Activated CD4-positive, alpha-beta T cell treated with anti-CD3 and anti-CD28 coated beads, Interleukin-10, Interleukin-2, amounts not matched to agents 100 ng/mL and 50 ng/mL, durations not matched to agents 16 hours and 8 hours (primary cell): ENCODE measurements at places on chromosomes 12 and 14.

DNA sequence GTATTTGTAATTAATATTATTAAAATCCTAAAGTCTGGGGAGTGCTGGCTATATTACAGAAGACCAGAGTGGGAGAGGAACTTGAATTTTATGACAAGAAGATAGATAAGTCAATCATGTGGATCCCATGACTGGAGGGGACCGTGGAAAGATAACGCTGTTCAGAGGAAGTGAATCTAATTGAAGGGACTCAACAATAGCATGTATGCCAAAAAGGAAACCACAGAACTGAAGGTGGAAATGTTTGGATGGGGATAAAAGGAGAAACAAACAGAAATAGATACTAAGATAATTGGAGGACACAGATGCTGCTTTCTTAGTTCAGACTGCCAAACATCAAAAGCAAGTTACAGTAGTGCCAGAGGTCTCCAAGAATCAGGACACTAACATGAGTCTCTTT lies 21.1 kb downstream of the OR6J1 start:
- DNase-seq, result no peak

DNA sequence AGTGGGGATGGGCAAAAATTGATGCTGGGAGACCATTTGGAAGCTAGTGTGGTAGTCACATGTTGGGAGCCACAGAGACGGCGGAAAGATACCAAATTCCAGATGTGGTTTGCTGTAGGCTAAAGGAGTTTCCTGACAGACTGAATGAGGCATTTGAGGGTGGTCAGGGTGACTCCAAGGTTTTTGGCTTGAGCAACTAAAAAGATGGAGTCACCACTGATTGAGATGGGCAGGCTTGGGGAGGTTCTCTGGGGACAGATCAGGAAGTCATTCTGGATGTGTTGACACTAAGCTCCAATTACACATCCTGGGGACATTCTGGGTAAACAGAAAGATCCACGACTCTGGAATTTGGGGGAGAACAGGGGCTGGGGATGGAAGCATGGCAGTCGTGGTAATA lies 15.5 kb upstream of the SERPINA9 start:
- DNase-seq, result no peak

GRCh38 chr14:89158701-89159100 lies 258.3 kb downstream of the FOXN3 start:
- DNase-seq, result no peak

- no peak for DNase-seq
These were observed 176.0 kb downstream of the CHST11 start for GRCh38 chr12:104632724-104633201.

- DNase-seq, result no peak
These were observed 30.6 kb upstream of the SLC38A2 start for GRCh38 chr12:46402941-46403718.

DNA sequence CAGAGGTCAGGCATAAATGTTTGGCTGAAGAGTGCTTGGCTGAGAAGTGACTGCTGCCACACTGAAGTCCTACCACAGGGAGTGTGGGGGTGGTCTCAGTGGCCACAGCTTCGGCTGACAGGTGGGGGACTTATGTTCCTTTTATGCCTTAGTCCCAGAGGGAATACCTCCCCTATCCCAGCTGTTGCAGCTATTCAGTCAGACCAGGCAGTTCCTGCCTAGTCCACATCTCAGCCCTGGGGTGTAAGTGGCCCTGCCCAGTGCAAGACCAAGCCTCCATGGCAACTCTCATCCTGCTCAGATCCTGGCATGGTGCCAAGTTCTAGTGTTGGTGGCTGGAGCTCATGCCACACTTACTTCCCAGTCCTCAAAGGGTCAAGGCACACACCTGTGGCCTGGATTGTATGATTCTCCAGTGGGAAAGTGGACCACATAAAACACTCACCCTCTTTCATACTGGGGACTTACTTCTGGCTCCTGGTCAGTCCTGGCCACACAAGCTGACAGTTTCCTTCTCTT lies 161.3 kb upstream of the CAND1 start:
- DNase-seq, result no peak

DNA sequence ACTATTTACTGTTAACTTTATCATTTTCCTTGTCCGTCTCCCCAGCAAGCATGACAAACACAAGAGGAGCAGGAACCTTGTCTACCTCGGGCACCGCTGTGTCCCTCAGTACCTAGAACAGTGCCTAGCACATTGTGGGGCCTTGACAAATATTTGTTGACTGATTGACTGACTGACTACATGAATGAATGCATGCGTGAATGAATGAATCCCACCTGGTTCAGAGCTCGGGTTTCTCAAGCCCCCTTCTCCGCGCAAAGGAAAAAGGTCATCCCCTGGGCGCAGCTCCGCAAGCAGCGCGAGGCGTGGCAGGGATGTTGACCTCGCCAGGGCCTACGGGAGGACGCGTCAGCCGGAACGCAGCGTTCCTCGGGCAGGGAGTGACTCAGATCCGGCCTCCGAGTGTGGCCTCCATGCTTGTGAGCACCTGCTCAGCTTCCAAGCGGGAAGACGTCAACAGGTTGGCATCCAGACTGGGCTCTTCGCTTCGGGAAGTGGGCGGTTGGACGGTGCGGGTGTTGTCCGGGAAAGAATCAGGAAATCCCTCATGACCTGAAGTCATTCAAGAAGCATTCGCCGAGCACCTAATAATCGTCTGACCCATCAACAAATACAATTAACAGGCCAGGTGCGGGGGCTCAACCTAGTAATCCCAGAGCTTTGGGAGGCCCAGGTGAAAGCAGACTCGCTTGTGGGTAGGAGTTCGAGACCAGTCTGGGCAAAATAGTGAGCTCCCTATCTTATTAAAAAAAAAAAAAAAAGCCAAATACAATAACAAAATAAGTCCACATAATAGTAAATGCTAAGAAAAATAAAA lies 13.9 kb upstream of the UBC start:
- DNase-seq, result peak; percentile 64
